Immature natural killer cell (primary cell): ENCODE measurements at places on chromosomes 2 and 18. TPM values are rescaled to one million over a fixed set of nuclear protein-coding genes. Genes with fewer than 3 reads are reported as not detected.

Gene ELOA2
- polyA plus RNA-seq, result not detected

Gene SLC19A3
- polyA plus RNA-seq, result not detected

Gene RSAD2
- polyA plus RNA-seq, result 5.8 TPM

Gene SLC9A4
- not detected for polyA plus RNA-seq

Gene DLX1
- polyA plus RNA-seq, result not detected

Gene SOCS6
- polyA plus RNA-seq, result not detected

Gene FMNL2
- polyA plus RNA-seq, result not detected

Gene MYO1B
- not detected for polyA plus RNA-seq

Gene CFAP65
- polyA plus RNA-seq, result not detected

Gene RAD51AP2
- not detected for polyA plus RNA-seq

Gene MATN3
- polyA plus RNA-seq, result not detected

Gene KCNF1
- polyA plus RNA-seq, result not detected

Gene INHA
- not detected for polyA plus RNA-seq

Gene FOXD4L1
- not detected for polyA plus RNA-seq

Gene DRC1
- not detected for polyA plus RNA-seq

Gene TNS1
- not detected for polyA plus RNA-seq

Gene SNORC
- polyA plus RNA-seq, result not detected

Gene STARD6
- polyA plus RNA-seq, result not detected

Gene ANKRD29
- 0.59 TPM for polyA plus RNA-seq

Gene SLC30A3
- polyA plus RNA-seq, result not detected

Gene LNPK
- 13.7 TPM for polyA plus RNA-seq

Gene TSGA10
- polyA plus RNA-seq, result 15.9 TPM

Gene DUSP19
- 1.3 TPM for polyA plus RNA-seq

Gene DCDC2C
- not detected for polyA plus RNA-seq

Gene IL37
- not detected for polyA plus RNA-seq

Gene SLC11A1
- polyA plus RNA-seq, result 1.2 TPM

Gene POMC
- 7.0 TPM for polyA plus RNA-seq

Gene COPS9
- polyA plus RNA-seq, result 465 TPM

Gene CCDC148
- polyA plus RNA-seq, result not detected

Gene MAP3K19
- polyA plus RNA-seq, result not detected

Gene VIL1
- polyA plus RNA-seq, result 0.47 TPM

Gene CLHC1
- 2.0 TPM for polyA plus RNA-seq

Gene UGT1A5
- not detected for polyA plus RNA-seq

Gene SIGLEC15
- 0.09 TPM for polyA plus RNA-seq

Gene ANTXR1
- polyA plus RNA-seq, result not detected

Gene UGT1A8
- polyA plus RNA-seq, result not detected

Gene HNMT
- polyA plus RNA-seq, result 1.3 TPM

Gene NUP35
- 5.0 TPM for polyA plus RNA-seq

Gene KCNIP3
- polyA plus RNA-seq, result not detected

Gene FHOD3
- not detected for polyA plus RNA-seq

Gene SATB2
- 0.07 TPM for polyA plus RNA-seq

Gene RAPGEF4
- not detected for polyA plus RNA-seq

Gene HOXD12
- polyA plus RNA-seq, result not detected
